Activated CD8-positive, alpha-beta T cell treated with anti-CD3 and anti-CD28 coated beads for 36 hours (primary cell): ENCODE measurements at places on chromosomes 2 and 18.

GRCh38 chr2:28989973-28990372 lies 8.9 kb downstream of the TOGARAM2 start:
- no peaks in the 10 kb centered on the region for H3K27me3 ChIP-seq
- H3K4me1 ChIP-seq: no peaks in the 10 kb centered on the region
- H3K36me3 ChIP-seq: no peaks in the 10 kb centered on the region

GRCh38 chr2:26633351-26633945 lies 7.7 kb downstream of the CIB4 start:
- DNase-seq: no peak
- H3K4me1 ChIP-seq: no peaks in the 10 kb centered on the region
- no peak overlapping the region for H3K27ac ChIP-seq
- no peak overlapping the region for H3K4me3 ChIP-seq
- H3K27me3 ChIP-seq: no peaks in the 10 kb centered on the region
- H3K36me3 ChIP-seq: no peaks in the 10 kb centered on the region

DNA sequence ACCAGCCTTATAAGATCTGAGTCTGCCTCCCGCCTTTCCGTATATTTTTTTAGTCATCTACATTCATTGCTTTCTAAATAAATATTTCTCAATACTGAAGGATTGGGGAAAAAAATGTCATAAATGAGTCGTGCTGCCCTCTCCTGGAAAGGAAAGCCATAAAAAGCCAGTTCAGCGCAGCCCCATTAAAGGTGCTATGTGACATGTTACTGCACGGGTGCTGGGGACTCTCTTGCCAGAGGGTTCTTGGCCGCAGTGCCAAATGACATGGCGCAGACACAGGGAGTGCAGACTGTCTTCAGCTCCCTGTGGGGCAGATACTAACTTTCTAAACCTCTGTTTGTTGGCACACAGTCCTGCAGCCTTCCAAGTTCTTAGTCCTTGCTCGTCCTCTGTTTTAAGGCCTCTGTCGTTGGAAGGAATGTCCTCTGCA lies 53.7 kb upstream of the MAP3K20 start:
- H3K27me3 ChIP-seq: no peaks in the 10 kb centered on the region
- H3K36me3 ChIP-seq: no peaks in the 10 kb centered on the region
- H3K4me3 ChIP-seq: no peak overlapping the region
- no peak overlapping the region for H3K27ac ChIP-seq
- no peaks in the 10 kb centered on the region for H3K4me1 ChIP-seq
- DNase-seq: no peak

- H3K27me3 ChIP-seq: no peaks in the 10 kb centered on the region
- no peak overlapping the region for H3K4me3 ChIP-seq
- H3K4me1 ChIP-seq: peaks cover 17% of the 10 kb centered on the region
These were observed 86.0 kb downstream of the SPP2 start for GRCh38 chr2:234136461-234136860.

GRCh38 chr2:20027705-20028434 lies 15.4 kb upstream of the MATN3 start:
- no peaks in the 10 kb centered on the region for H3K4me1 ChIP-seq
- no peaks in the 10 kb centered on the region for H3K27me3 ChIP-seq
- no peak overlapping the region for H3K27ac ChIP-seq
- DNase-seq: no peak

DNA sequence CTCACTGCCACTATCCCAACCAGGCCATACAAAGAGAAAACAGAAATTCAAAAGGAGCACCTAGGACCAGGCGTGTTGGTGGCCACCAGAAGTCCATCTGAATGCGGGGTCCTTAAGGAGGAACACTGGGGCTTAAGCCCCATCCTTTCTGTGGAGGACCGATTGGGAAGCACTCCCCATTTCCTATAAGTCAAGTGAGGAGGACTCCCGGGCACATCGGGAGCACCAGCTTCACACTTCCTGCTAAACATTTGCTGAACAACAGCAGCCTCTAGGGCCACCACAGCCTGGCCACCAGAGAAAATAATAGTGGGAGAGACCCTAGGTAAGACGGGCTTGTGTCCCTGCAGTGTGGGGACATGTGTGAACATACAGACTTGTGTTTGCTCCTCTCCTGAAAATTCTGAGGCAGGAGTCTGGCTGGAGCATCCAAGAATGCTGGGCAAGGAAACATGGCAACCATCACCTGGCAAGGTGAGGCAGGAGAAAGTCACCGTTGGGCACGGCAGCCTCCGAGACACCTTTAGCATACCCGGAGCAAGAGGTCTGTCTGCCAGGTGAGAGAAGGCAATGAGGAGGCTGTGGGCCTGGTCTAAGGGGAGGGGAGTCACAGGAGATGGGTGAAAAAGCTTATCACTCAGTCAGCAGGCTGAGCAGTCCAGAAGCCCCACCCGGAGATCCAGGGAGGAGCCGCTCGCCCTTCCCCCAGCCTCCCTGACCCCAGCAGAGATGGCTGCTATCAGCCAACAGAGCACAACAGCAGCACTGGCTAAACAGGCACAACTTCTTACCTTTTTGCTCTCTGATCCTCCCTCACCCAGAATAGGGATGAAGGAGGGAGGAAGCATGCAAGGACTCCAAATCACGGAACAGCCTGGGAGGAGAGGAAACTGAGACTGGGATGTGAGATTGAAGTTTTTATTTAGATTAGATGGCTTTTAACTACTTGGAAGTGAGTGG lies 282.3 kb downstream of the EIPR1 start:
- no peak overlapping the region for H3K27ac ChIP-seq
- no peaks in the 10 kb centered on the region for H3K36me3 ChIP-seq
- peaks cover 13% of the 10 kb centered on the region for H3K27me3 ChIP-seq
- H3K4me3 ChIP-seq: no peak overlapping the region

DNA sequence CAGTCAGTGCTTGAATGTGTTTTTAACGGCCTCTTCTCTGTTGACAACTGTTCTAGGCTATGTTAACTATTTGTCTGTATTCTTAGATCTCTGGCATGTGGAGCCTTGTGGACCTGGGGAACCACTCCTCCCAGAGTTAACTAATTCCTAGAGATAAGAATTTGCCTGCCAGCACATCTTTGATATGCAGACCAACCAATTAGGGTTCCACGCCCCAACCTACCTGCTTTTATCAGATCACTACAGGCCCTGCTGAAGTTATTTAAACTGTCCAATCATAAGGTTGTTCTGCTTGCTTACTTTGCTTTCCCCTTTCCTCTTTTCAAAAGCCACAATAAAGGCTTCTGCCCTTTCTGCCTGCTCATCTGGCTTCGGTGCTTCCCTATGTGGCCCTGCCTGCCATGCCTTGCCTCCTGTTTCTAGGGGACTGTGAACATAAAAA lies 8.5 kb upstream of the CYBRD1 start:
- DNase-seq: no peak
- no peaks in the 10 kb centered on the region for H3K36me3 ChIP-seq
- no peak overlapping the region for H3K4me3 ChIP-seq
- no peak overlapping the region for H3K27ac ChIP-seq
- peaks cover 2% of the 10 kb centered on the region for H3K27me3 ChIP-seq

GRCh38 chr2:67515056-67515455 lies 117.9 kb downstream of the ETAA1 start:
- no peaks in the 10 kb centered on the region for H3K36me3 ChIP-seq
- H3K4me3 ChIP-seq: no peak overlapping the region
- no peaks in the 10 kb centered on the region for H3K4me1 ChIP-seq
- no peak for DNase-seq
- H3K27me3 ChIP-seq: no peaks in the 10 kb centered on the region
- H3K27ac ChIP-seq: no peak overlapping the region

GRCh38 chr18:75364512-75365253 lies 62.8 kb downstream of the SMIM21 start:
- DNase-seq: peak; percentile 13
- H3K4me1 ChIP-seq: no peaks in the 10 kb centered on the region
- H3K4me3 ChIP-seq: no peak overlapping the region
- H3K27ac ChIP-seq: no peak overlapping the region
- no peaks in the 10 kb centered on the region for H3K27me3 ChIP-seq

DNA sequence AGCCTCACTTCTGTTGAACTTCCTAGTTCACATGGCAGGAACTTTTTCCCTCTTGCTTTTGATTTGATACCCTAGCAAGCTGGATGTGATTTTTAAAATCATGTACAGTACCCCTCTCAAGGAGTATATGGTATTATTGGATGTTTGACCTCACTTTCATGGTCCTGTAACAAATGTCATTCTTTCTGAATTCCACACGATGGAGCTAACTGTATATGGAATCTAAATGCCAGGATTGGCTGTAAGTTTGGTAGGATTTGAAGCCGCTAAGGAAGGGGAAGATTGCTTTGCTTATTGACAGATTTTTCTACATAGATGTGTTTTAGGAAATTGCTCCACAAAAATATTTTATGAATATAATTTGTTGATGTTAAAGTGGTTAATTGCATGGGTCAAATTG lies 18.3 kb downstream of the MAIP1 start:
- H3K27me3 ChIP-seq: no peaks in the 10 kb centered on the region
- H3K36me3 ChIP-seq: peaks cover 1% of the 10 kb centered on the region
- H3K4me3 ChIP-seq: no peak overlapping the region
- DNase-seq: no peak
- H3K4me1 ChIP-seq: peaks cover 12% of the 10 kb centered on the region
- no peak overlapping the region for H3K27ac ChIP-seq

DNA sequence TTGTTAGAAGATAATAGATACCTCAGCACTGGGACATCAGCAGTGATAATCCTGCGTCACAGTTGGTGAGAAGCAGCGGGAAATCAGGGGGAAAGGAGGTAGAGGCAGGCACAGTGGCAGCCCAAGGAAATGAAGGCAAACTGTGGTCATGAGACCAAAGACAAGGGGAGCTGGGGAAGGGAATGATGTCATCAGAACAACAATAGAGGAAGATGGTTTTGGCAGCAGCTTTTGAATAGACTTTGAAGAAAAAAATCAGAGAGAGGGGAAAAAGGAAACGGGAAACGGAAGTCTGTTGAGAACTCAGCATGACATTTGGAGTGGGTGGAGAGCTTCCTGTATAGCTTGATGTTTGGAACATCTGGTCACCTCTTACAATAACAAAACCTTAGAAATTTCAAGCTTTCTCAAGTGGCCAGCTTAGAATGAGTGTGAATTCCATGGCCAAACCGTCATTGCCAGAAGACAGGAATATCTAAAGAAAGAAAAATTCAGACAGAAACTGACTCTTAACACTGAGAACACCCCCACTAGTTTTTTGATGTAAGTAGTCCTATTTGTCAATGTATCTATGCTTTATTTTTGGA lies 18.4 kb upstream of the YES1 start:
- DNase-seq: peak; percentile 50
- H3K27ac ChIP-seq: peak overlapping the region; percentile 87
- H3K36me3 ChIP-seq: no peaks in the 10 kb centered on the region
- H3K4me1 ChIP-seq: peaks cover 24% of the 10 kb centered on the region
- no peaks in the 10 kb centered on the region for H3K27me3 ChIP-seq
- peak overlapping the region; percentile 61 for H3K4me3 ChIP-seq

DNA sequence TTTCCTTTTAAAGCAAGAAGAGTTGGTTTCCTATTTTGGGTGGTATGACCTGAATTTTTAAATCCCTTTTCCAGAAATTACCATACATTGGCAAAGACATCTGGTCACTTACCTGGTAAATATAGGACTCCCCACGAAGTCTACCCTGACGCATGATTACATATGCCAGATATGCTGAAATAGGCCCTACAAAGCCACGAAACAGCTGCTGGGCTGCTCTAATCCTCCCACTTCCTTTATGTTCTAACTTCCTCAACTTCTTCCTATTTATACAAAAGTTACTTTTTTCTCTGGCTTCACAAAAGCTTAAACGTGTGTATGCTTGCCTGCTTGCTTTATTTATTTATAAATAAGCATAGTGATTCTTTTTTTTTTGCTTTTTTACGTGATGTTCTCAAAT lies 186.0 kb upstream of the EPHA4 start:
- no peaks in the 10 kb centered on the region for H3K4me1 ChIP-seq
- H3K4me3 ChIP-seq: no peak overlapping the region
- no peaks in the 10 kb centered on the region for H3K36me3 ChIP-seq

- H3K27ac ChIP-seq: no peak overlapping the region
- H3K4me3 ChIP-seq: no peak overlapping the region
- no peak for DNase-seq
- no peaks in the 10 kb centered on the region for H3K27me3 ChIP-seq
- no peaks in the 10 kb centered on the region for H3K4me1 ChIP-seq
These were observed 342.6 kb upstream of the KLHL29 start for GRCh38 chr2:23042216-23042906.

DNA sequence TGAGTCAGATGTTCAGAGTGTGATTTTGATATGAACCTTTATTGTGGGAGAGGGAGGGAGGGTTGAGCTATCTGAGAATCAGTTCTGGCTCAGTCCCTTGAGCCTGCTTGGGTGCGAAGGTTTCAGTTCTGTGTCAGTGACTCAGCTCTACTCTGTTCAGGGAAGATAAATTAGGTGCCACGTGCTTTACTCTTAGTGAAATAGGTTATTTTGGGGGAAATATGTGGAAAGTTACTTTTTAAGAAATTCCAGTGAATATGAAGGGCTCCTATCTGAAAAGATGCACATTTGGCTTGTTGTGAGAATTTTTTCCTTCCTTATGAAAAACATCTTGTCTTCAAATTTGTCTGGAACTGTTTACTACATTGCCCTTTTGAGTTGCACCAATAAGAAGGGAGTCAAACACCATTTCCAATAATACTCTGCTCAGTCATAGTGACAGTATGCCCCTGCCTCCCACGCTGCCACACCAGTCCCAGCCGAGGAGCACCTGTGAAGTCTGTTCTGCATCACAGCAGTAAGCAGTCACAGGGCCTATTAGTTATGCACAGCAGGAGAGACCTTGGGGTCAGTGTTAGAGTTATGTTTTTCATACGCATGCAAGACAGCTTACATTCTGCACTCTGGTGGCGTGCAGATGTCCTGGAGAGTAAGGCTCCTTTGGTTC lies 32.8 kb upstream of the DNAH7 start:
- H3K4me3 ChIP-seq: no peak overlapping the region
- no peaks in the 10 kb centered on the region for H3K27me3 ChIP-seq
- H3K27ac ChIP-seq: peak overlapping the region; percentile 53
- peak; percentile 71 for DNase-seq
- peaks cover 32% of the 10 kb centered on the region for H3K4me1 ChIP-seq

DNA sequence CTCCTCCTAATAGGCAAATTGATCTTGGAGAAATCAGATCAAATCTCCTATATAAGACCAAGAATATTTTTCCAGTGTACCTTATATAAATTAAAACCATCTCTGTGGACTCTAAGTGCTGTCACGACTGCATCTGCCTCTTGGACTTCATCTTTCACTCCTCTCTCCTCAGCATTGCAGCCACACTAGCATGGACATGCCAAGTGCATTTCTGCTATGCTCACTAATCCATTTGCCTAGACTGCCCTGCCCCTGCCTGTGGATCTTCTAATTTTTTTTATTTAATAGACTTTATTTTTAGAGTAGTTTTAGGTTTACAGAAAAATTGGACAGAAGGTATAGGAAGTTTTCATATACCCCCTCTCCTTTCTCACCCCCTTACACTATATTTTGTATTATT lies 146.7 kb upstream of the VWC2L start:
- no peak for DNase-seq
- H3K27me3 ChIP-seq: peaks cover 1% of the 10 kb centered on the region
- no peaks in the 10 kb centered on the region for H3K36me3 ChIP-seq
- H3K27ac ChIP-seq: no peak overlapping the region

- no peak overlapping the region for H3K4me3 ChIP-seq
- peaks cover 8% of the 10 kb centered on the region for H3K4me1 ChIP-seq
- no peak for DNase-seq
- H3K27ac ChIP-seq: no peak overlapping the region
- H3K27me3 ChIP-seq: peaks cover 25% of the 10 kb centered on the region
- no peaks in the 10 kb centered on the region for H3K36me3 ChIP-seq
These were observed 29.8 kb upstream of the SLC4A10 start for GRCh38 chr2:161594445-161594844.

GRCh38 chr2:48601349-48601748 lies 16.3 kb upstream of the GTF2A1L start:
- DNase-seq: peak; percentile 15
- no peaks in the 10 kb centered on the region for H3K27me3 ChIP-seq
- no peaks in the 10 kb centered on the region for H3K36me3 ChIP-seq
- H3K27ac ChIP-seq: no peak overlapping the region
- no peaks in the 10 kb centered on the region for H3K4me1 ChIP-seq

GRCh38 chr2:205657579-205657978 lies 24.7 kb upstream of the NRP2 start:
- H3K27me3 ChIP-seq: no peaks in the 10 kb centered on the region
- no peak overlapping the region for H3K4me3 ChIP-seq
- peaks cover 22% of the 10 kb centered on the region for H3K4me1 ChIP-seq
- no peaks in the 10 kb centered on the region for H3K36me3 ChIP-seq
- no peak overlapping the region for H3K27ac ChIP-seq
